ENCODE measurements at places on chromosomes 2 and 18.

DNA sequence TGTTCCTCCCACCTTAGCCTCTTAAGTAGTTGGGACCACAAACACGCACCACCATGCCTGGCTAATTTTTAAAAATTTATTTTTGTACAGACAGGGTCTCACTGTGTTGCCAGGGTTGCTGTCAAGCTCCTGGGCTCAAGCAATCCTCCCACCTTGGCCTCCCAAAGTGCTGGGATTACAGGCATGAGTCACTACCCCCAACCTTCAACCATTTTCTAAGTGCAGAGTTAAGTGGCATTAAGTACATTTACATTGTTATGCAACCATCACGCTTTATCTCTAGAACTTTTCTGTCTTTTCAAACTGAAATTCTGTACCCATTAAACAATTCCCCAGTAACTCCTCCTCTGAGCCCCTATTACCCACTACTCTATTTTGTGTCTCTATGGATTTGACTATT lies 45.9 kb upstream of the AFF3 start:
- H3K4me1 ChIP-seq, result no peaks in the 10 kb centered on the region
- no peaks in the 10 kb centered on the region for H3K36me3 ChIP-seq
- peaks cover 14% of the 10 kb centered on the region for H3K27me3 ChIP-seq
- no peak overlapping the region for H3K27ac ChIP-seq
- no peak overlapping the region for H3K4me3 ChIP-seq

DNA sequence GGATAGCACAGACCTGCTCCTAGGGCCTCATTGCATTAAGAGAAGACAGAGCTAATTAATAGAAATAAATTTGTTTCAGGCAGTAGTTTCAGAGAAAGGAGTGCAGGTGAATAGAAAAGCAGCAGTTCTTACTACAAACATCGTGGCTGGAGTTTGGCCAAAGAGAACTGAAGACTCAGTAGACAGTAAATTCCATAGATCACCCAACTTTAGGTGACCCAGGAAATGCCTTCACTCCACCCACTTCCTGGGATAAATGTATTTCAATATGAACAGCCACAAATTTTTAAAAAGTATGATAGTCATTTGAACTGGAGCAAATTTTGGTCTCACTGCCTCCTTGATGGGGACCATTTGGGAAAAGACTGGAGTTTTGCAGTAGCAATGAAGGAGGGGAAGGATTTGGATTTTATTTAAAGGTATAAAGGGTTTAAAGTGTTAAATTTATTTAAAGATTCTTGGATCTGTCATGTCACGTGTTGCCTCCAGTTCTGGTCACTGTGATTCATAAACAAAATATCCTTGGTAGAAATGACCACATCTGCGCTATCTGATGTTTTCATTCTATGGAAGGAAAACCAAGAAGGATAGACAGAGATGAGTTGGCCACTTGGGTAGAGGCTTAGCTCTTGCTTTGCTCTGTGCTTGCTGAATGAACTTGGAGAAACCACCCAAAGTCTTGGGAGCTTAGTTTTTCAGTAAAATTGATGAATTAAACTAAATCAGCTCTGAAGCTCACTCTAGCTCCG lies 390.2 kb downstream of the THSD7B start:
- H3K27me3 ChIP-seq, result no peaks in the 10 kb centered on the region
- DNase-seq, result no peak
- no peaks in the 10 kb centered on the region for H3K4me1 ChIP-seq
- H3K27ac ChIP-seq, result no peak overlapping the region
- H3K36me3 ChIP-seq, result no peaks in the 10 kb centered on the region

- H3K27me3 ChIP-seq, result no peaks in the 10 kb centered on the region
- no peaks in the 10 kb centered on the region for H3K36me3 ChIP-seq
- H3K27ac ChIP-seq, result no peak overlapping the region
- DNase-seq, result no peak
Measured at GRCh38 chr2:165678882-165679281, 115.2 kb downstream of the GALNT3 start.

DNA sequence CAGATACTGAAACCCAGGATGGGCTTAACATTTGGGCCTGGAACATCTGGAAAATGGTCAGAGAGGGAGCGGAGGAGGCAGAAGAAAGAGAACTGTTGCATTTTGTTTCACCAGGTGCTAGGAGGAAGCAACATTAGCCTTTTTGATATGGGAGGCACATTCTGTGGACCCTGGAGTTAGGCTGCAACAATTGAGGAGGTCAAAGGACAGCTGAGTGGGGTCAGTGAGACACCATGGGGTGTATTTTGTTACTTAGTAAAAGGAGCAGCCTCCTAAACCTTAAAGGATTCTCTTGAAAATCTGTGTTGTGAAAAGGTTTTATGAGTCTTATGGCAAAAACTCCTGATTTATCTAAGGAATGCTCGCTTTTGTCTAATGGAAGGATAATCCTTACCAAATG lies 124.9 kb downstream of the GREB1L start:
- H3K27ac ChIP-seq, result no peak overlapping the region
- H3K4me3 ChIP-seq, result no peak overlapping the region
- H3K27me3 ChIP-seq, result peaks cover 4% of the 10 kb centered on the region
- no peak for DNase-seq
- no peaks in the 10 kb centered on the region for H3K36me3 ChIP-seq

DNA sequence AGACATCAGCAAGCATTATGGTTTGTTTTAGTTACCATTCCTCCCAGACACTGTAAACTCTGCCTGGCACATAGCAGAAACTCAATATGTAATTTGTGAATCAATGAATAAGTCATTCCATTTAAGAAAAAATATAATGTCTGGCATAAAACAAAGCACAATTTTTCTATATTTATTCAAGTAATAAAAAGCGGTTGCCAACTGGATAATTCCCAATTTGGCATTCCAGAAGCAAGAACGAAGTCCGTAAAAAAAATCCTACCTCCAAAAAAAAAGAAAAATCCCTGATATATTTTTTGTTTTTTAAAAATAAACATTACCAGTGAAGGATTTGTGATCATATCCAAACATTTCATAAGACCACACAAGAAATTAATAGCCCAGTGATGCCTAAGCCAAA lies 351.3 kb upstream of the LRRTM4 start:
- H3K27me3 ChIP-seq, result no peaks in the 10 kb centered on the region
- no peaks in the 10 kb centered on the region for H3K4me1 ChIP-seq
- H3K36me3 ChIP-seq, result no peaks in the 10 kb centered on the region
- H3K27ac ChIP-seq, result no peak overlapping the region

GRCh38 chr2:179429060-179429471 lies 164.4 kb upstream of the SESTD1 start:
- H3K27ac ChIP-seq, result no peak overlapping the region
- no peaks in the 10 kb centered on the region for H3K4me1 ChIP-seq
- H3K36me3 ChIP-seq, result no peaks in the 10 kb centered on the region
- DNase-seq, result no peak

DNA sequence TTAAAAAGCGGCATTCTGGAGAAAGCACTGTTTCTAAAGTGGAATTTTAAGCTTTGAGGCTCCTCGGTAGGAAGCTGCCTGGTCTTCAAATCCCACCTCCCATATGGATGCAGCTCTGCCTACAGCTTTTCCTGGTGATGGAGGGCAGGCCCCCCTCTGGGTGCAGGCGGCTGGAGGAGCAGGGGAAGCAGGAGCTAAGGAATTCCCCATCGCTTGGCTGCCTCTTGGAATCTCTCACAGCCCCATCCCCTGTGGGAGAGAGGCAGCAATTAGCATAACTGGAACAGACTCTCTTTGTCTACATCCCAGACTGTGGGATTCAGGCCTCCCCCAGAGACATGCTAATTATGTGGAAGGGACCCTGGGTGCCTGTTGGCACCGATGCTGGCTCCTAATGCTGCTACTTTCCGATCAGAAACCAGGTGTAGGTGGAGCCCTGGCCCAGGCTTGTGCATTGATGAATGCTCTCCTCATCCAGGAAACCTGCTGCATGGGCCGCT lies 51.3 kb downstream of the LIPG start:
- peaks cover 14% of the 10 kb centered on the region for H3K27me3 ChIP-seq
- H3K27ac ChIP-seq, result no peak overlapping the region

DNA sequence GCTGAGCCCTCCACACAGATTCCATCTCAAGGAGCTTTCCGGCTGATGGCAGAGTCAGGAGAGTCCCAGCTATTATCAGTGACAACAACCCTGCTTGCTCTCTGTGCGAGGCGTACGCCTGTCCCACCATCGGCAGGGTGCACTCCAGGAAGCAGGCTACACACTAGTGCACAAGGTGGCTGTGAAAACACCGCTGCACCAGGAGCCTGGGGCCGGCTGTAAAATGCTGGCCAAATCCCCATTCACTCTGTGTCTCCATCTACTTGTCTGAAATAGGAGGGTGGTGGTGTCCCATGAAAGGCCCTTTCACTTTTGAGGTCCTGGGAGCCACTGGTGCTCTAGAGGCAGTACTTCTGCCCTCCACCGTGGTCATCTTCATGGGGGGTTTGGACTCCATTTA lies 183.2 kb upstream of the SMAD2 start:
- H3K27me3 ChIP-seq, result peaks cover 22% of the 10 kb centered on the region
- no peaks in the 10 kb centered on the region for H3K36me3 ChIP-seq
- H3K4me3 ChIP-seq, result no peak overlapping the region
- H3K27ac ChIP-seq, result no peak overlapping the region
- no peaks in the 10 kb centered on the region for H3K4me1 ChIP-seq

DNA sequence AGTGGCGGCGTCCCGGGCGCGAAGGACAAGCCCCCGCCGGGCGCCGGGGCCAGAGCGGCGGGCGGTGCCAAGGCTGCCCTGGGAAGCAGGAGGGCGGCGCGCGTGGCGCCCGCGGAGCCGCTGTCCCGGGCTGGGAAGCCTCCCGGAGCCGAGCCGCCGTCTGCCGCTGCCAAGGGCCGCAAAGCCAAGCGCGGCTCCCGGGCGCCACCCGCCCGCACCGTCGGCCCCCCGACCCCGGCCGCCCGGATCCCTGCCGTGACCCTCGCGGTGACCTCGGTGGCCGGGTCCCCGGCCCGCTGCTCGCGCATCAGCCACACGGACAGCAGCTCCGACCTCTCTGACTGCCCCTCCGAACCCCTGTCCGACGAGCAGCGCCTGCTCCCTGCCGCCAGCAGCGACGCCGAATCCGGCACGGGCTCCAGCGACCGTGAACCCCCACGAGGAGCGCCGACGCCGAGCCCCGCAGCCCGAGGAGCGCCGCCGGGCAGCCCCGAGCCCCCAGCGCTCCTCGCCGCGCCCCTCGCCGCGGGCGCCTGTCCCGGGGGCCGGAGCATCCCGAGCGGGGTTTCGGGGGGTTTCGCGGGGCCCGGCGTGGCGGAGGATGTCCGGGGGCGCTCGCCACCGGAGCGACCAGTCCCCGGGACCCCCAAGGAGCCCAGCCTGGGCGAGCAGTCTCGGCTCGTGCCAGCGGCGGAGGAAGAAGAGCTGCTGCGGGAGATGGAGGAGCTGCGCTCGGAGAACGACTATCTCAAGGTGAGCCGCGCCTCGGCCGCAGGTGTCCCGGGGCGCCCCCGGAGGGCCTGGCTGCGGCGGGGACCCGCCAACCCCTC lies 820 bp downstream of the MTCL1 start:
- peak overlapping the region; percentile 73 for H3K4me3 ChIP-seq
- peak; percentile 40 for DNase-seq
- no peaks in the 10 kb centered on the region for H3K36me3 ChIP-seq
- H3K27ac ChIP-seq, result no peak overlapping the region
- H3K27me3 ChIP-seq, result peaks cover 79% of the 10 kb centered on the region

DNA sequence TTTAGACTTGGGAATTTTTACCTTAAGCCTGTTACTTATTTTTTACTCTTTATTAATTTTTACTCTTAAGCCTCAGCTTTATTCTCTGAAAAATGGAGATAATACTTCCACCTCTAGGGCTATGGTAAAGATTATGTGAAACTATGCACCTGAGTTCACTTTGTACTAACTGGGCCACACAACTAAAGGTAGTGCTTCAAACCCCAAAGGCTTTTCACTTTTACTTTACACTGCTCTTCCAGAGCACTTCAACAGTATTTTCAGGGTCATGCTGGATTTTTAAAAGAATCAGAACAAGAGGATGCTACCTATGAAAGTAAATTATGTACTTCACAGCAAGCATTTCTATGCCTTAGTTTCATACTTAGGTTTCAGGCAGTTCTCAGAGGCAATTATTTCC lies 27.8 kb downstream of the MEX3C start:
- H3K36me3 ChIP-seq, result peaks cover 19% of the 10 kb centered on the region
- no peak overlapping the region for H3K4me3 ChIP-seq
- no peaks in the 10 kb centered on the region for H3K27me3 ChIP-seq
- H3K4me1 ChIP-seq, result peaks cover 66% of the 10 kb centered on the region

GRCh38 chr2:54787755-54788366 lies 64.4 kb downstream of the EML6 start:
- H3K4me3 ChIP-seq, result no peak overlapping the region
- no peaks in the 10 kb centered on the region for H3K36me3 ChIP-seq
- no peak overlapping the region for H3K27ac ChIP-seq
- DNase-seq, result no peak
- no peaks in the 10 kb centered on the region for H3K27me3 ChIP-seq
- H3K4me1 ChIP-seq, result no peaks in the 10 kb centered on the region

GRCh38 chr2:16622399-16622968 lies 43.1 kb downstream of the CYRIA start:
- H3K27me3 ChIP-seq, result peaks cover 5% of the 10 kb centered on the region
- peaks cover 55% of the 10 kb centered on the region for H3K4me1 ChIP-seq
- peak overlapping the region; percentile 57 for H3K27ac ChIP-seq
- DNase-seq, result no peak
- no peaks in the 10 kb centered on the region for H3K36me3 ChIP-seq

GRCh38 chr18:59466980-59467379 lies 107.9 kb upstream of the LMAN1 start:
- H3K36me3 ChIP-seq, result no peaks in the 10 kb centered on the region
- DNase-seq, result no peak
- no peaks in the 10 kb centered on the region for H3K4me1 ChIP-seq
- no peak overlapping the region for H3K27ac ChIP-seq
- peaks cover 4% of the 10 kb centered on the region for H3K27me3 ChIP-seq
- H3K4me3 ChIP-seq, result no peak overlapping the region

DNA sequence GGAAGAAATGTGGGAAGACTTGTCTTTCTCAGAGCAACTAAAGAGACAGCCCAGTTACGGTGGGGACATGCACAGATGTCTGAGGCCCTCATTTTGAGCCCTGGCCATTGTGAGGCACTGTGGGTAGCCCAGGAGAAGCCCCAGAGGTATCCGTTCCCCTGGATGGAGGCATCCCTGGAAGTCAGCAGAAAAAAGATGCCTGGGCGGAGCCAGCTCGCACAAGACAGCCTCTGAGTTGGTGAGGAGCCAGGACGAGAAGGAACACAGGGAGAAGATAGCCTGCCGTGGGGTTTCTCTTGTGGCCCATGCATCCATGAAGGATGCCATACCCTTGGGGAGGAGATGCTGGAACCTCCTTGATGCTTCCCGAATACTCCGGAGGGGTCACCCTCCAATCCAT lies 56.9 kb upstream of the SEMA4C start:
- H3K36me3 ChIP-seq, result peaks cover 6% of the 10 kb centered on the region
- no peak for DNase-seq
- H3K27ac ChIP-seq, result no peak overlapping the region
